ENCODE measurements at places on chromosomes 12 and 14.

GRCh38 chr14:52067873-52068614 is 815 bp downstream of the NID2 start:
- no peak for DNase-seq

- DNase-seq: no peak
Measured at GRCh38 chr14:23163830-23164229, 19.6 kb downstream of the SLC7A8 start.

GRCh38 chr14:50659327-50659974 is 8.7 kb downstream of the SAV1 start:
- no peak for DNase-seq

- DNase-seq: no peak
Measured at GRCh38 chr12:72505227-72505626, 233.1 kb downstream of the TRHDE start.

DNA sequence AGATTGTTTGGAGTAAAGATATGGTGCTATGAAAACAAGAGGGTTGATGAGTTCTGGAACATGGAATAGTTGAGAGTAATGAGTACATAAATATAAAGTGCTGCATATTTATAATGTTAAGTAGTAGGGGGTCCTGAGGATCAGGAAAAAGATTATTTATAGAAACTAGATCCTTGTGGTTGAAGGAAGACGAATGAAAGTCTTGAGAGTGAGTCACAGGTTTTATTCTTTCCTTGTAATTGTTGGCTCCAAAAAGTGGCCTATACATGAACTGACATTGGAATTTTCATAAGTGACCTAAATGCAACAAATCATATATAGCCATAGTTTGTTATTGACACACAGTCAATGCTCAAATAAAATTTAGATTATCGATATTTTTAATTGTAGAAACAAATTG is 440.4 kb upstream of the PRICKLE1 start:
- no peak for DNase-seq

- no peak for DNase-seq
Measured at GRCh38 chr14:94932589-94932988, 162.7 kb upstream of the GSC start.

DNA sequence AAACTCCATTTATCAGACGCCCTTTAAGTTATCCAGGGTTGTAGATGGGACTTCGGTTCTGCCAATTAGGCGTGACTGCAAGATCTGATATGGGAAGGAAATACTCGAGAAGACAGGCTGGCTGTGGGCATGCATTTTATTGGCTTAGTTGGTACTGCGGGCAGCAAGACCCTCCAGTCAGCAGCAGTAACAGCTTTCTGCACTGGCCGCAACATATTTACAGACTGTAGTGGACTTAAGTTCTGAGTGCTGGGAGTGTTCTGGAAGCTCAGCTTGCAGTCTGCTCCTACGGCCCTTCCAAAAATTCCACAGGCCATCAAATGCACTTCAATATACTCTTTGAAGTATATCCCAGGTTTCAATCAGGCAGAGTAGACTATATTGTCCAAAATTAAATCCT is 21.1 kb downstream of the KITLG start:
- no peak for DNase-seq

GRCh38 chr14:48125654-48126053 is 450.2 kb upstream of the MDGA2 start:
- DNase-seq: no peak

- DNase-seq: no peak
Measured at GRCh38 chr14:104345621-104346462, 207.5 kb downstream of the KIF26A start.

DNA sequence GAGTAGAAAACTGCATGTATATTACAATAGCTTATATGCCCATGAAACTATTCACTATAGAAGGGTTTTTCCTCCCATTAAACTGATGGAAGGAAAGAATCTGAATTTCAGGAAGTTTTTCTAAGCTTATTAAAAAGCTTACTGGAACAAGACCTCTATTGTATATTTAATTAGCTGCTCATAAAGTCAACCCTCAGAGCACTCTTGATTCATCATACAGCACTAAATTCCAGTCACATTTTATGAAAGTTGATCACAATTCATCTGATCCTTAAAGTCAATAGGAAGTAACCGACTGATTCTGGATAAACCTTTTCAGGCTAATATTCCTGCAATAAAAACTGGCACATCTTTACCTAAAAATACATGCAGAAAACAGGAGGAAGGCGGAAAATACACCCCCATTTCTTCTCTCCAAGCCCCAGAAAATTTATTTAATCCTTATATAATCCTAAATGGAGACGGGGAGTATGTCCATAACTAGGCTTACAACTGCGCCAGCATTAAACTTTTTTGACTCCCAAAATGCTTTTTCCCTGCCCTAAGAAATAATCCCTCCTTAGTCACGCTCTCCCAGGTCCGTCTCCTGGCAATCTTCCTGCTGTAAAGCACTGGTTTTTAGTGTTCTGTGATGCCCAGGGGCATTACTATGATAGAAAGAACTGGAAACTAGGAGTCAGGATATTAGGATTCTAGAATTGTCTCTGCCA is 35.3 kb downstream of the DICER1 start:
- no peak for DNase-seq

GRCh38 chr14:91293281-91293680 is 48.8 kb upstream of the GPR68 start:
- DNase-seq: no peak

DNA sequence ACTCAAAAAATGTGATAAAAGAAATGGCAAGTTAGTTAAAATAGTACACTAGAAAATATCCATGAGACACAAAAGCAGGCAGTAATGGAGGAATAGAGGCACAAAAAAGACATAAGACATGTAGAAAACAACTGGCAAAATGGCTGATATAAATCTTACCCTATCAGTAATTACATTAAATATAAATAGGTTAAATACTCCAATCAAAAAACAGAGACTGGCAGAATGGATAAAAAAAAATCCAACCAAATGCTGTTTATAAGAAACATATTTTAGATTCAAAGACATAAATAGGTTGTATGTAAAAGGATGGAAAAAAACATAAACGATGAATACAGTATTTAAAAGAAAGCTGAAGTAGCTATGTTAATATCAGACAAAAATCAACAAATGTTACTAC is 15.3 kb upstream of the BATF start:
- DNase-seq: no peak

DNA sequence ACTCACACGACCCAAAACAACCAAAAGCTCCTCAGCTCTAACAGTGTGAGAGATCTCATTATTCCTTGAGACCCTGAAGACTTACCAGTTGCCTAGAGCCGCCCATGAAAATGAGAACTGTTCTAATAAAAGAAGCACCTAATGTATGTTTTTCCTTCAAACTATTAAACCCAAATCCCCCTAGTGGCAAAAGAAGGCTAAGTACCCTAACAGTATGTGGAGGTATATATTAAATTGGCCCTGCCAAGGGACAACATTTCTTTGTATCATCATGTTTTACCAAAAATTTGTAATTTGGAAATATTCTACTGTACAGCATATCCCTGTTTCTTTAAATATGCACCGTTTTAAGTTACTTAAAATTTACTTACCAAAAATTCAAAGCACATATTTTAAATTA is 38.0 kb upstream of the PPFIA2 start:
- DNase-seq: no peak

DNA sequence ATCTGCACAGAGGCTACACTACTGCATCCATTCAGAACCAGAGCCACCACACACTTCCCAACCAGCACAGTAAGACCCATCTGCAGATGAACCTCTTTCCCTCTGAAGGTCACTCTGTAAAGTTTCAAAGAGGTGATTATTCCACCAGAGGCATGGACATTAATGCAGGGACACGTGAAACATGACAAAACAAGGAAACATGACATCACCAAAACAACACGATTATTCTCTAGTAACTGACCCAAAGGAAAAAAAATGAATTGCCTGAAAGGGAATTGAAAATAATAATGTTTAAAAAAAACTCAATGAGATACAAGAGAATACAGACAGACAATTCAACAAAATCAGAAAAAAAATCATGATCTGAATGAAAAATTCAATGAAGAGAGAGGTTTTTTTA is 139.1 kb downstream of the RERGL start:
- DNase-seq: no peak

- peak; percentile 89 for DNase-seq
Measured at GRCh38 chr12:30725739-30726138, 29.0 kb downstream of the CAPRIN2 start.

DNA sequence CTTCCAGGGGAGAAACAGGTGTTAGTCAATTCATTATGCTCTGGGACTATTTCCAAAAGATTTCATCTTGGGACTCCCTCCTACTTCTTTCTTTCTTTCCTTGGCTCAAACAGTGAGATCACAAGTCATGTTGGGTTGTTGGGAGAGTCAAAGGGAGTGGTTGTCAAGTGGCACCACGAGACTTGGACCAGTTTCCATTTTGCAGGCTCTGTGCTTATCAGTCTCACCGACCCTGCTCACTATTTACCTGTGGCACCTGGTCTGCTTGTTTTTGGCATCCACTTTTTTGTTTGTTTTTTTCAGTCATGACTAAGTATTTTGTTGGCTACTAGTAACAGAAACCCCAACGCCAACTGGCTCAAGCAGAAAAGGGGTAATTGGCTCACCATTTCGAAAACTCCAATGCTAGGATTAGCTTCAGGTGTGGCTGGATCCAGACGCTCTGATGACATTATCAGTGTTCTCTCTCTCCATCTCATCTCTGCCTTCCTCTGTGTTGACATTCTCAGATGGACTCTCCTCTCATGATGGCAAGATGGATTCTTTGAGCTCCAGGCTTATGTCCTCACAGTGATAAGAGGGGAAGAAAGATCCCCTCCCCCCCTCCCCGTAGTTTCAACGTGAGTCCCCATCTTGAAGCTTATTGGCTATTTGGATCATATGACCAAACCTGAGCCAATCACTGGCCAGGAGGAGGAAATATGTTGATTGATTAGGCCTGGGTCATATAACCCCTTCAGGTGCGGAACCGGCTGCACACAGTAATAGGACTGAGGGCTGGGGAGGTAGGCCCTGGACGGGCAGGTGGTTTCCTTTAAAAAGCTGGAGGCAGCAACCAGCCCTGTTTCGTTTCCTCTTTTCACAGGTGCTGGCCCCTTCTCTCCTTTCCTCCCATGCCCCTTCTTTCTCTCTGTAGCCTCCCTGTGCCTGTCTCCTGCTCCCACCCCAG is 84.2 kb downstream of the AACS start:
- DNase-seq: no peak

GRCh38 chr12:6821591-6822425 is at the start of gene GPR162:
GPR162 (plus strand) TSS chr12:6821821; CDS start chr12:6823899, 2,078 bp downstream.
- no peak for DNase-seq

- DNase-seq: no peak
Measured at GRCh38 chr12:15225136-15225862, 4.1 kb upstream of the RERG start.

GRCh38 chr14:59028476-59029202 is 159.8 kb upstream of the DAAM1 start:
- DNase-seq: peak; percentile 33

DNA sequence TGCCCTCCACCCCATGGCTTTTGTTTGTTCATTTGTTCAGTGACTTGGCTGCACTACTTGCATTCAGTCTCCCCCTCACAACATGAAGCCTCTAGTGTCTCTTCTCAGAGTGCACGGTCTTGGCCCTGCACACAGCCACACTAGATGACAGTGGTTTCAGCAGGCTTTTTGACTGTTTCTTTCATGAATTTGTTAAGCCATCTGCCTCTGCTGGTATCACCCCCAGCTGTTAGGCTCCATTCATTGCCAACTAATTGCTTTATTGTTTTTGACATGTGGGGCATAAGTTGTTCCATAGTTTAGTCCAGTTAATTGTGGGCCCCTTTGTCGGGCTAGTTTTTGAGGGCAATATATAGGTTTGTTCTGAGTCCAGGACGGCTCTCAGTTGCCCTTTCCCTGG is 18.8 kb downstream of the OS9 start:
- DNase-seq: no peak

DNA sequence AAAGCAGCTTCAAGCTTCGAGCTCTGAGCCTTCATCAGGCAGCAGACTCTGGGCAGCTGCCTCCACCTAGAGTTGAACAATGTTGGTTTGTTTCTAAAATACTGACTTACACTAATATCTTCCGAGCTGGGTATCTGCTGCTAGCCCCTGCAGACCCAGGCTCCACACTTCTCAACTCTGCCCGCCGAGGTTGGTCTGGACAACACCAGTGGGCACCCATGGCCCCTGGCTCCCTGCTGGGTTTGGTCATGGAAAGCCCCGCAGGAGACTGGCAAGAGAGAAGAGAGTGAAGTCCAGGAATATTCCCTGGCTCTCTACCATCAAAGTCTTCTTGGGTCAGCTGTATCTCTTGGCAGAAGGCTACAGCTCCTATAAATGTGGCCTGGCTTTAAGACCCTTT is 214.2 kb upstream of the TMEM132C start:
- DNase-seq: no peak

- no peak for DNase-seq
Measured at GRCh38 chr12:27104546-27104945, 22.2 kb upstream of the C12orf71 start.

- DNase-seq: no peak
Measured at GRCh38 chr12:11886339-11886738, 184.4 kb upstream of the BCL2L14 start.

GRCh38 chr12:68479896-68480291 is 130.8 kb upstream of the RAP1B start:
- no peak for DNase-seq

- no peak for DNase-seq
Measured at GRCh38 chr14:99289394-99290189, 17.6 kb upstream of the BCL11B start.

- DNase-seq: no peak
Measured at GRCh38 chr14:67453575-67454300, 34.8 kb downstream of the TMEM229B start.

- DNase-seq: no peak
Measured at GRCh38 chr14:54854181-54854580, 48.4 kb downstream of the GCH1 start.

GRCh38 chr12:116009805-116010204 is 267.7 kb downstream of the MED13L start:
- DNase-seq: no peak

DNA sequence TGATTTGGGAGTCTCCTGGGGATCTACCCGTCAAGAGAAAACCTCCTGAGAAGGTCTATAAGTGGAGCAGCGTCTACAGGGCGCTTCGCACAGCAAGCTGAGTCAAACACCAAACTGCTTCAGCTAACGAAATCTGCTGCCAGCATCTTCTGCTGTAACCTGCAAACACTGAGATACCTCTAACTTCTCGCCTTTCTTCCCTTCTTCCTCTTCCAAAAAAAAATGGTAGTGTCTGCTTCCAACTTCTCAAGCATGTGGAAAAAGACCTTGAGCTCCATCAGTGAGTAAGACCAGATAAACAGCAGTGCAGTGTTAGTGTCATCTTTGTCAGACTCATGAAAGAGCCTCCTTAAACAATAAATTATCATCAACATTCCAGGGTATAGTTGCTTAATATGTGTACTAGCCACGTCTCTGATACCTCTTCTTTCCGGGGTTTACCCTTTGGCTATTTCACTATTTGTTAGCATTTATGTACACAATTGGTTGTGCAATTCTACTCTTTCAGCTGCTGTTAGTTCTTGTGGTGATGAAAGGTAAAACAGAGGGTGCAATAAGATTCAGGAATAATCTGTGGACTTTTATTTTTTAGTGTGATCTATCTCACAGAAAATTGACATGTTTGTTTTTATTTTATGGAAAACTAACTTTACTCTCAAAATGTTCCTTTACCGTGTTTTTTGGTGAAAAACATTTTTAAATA is 81.6 kb downstream of the LLPH start:
- DNase-seq: no peak

Data from SW 1271 (cell line).